CMK (cell line): ENCODE measurements at places on chromosomes 7 and 10.
A peak's percentile ranks its signal among the peaks of the same experiment; 100 is the strongest.

GRCh38 chr10:70678250-70678635 lies 5.9 kb downstream of the ADAMTS14 start:
- DNase-seq, result no peak

DNA sequence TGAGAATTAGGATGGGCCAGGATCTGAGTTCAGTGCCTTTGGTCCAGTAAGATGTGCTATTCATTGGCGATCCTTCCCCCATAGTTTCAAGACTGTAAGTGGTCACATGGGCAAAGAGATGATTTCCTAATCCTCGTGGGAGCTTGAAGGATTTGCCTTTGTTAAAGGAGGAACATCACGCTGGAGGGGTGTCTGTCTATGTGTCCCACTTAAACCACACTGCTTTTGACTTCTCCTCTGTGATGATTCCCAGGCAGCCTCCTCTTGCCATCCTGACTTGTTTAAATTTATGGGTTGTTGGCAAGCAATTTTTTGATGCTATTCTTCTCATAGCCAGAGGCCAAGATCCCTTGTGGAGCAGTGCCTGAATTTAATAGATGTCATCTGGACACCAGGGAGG lies 154.0 kb downstream of the TCF7L2 start:
- no peak for DNase-seq

DNA sequence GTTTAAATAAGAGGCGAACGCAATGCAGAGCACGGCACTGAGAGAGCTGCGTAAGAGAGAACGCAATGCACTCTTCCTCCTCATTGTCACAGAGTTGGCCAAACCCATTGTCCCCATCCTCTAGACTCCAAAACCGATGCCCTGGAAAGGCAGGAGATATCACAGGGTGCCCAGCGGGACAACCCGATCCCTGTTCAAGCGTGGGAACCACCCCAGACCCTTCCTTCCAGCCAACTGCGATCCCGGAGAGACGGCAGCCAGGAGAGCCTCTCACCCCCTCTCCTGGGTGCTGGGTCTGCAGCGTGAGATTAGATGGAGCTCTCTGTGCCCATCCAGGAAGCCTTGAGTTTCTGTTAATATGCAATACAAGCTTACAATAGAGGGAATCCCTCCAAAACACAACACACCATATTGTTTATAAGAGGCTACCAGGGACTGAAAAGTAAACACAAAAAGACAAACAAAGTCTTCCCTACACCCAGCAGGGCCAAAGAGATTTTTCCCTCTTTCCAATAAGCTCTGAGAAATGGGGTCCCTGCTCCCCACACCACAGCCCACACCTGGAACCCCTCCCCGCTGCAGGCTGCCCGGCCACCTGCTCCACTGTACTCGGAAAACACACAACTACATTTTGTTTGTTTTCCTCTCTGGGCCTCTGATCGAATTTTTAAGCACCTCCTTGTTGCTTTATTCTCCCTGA lies 187.6 kb downstream of the ADARB2 start:
- no peak for DNase-seq

- no peak for DNase-seq
Observed at GRCh38 chr10:122276611-122277208, 5.6 kb downstream of the BTBD16 start.

DNA sequence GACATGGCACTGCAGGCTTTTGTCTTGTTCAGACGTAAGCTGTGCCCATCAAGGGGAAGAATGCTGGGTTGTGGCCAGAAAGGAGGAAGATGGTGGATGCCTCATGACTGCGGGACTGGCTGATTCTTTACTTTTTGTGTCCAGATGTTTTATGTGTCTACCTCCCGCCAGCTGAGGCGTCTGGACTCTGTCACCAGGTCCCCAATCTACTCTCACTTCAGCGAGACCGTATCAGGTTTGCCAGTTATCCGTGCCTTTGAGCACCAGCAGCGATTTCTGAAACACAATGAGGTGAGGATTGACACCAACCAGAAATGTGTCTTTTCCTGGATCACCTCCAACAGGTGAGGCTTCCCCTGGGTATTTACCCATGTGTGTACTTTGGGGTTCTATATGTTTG lies 53.5 kb downstream of the ABCC2 start:
- DNase-seq, result no peak

- no peak for DNase-seq
Observed at GRCh38 chr7:1972744-1973143, 260.0 kb downstream of the MAD1L1 start.

DNA sequence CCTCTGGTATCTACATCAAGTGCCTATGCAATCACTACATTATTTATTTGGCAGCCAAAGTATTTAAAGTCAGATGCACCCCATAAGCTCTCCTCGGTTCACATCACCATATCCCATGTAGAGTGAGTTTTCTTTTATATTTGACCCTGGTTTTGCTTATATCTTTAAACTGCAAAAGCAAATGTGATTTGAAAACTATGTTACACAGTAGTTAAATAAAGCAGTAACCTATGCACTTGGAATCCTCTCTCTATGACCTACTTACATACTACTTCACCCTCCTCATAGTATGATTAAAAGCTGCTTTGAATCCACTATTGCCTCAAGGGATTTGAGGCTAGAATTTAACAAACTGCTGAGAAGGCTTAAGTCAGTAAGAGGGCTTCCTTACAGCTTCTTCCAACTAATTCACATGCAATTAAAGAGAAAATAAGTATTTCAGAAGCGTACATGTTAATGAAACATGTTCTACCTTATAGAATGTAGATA lies 2.2 kb upstream of the CELF2 start:
- no peak for DNase-seq

DNA sequence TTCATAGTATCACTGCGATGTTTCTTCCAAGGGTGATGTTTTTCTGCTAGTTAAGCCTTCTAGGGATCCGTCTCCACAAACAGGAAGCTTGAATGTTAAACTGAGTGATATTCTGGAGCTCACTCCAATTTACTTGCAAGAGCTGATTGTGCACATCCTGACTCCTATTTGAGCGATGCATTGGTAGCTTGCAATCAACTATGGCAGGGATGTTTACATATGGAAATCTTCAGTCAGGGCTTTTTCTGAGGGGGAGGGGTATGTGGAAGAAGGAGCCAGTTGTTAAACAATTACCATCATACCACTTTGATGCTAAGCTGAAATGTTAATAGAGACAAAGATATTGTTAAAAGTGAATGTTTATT lies 43.2 kb upstream of the NXPH1 start:
- no peak for DNase-seq

- DNase-seq, result no peak
Observed at GRCh38 chr10:971613-972012, 16.6 kb upstream of the GTPBP4 start.

GRCh38 chr10:74924251-74924963 lies 98.0 kb downstream of the KAT6B start:
- no peak for DNase-seq

DNA sequence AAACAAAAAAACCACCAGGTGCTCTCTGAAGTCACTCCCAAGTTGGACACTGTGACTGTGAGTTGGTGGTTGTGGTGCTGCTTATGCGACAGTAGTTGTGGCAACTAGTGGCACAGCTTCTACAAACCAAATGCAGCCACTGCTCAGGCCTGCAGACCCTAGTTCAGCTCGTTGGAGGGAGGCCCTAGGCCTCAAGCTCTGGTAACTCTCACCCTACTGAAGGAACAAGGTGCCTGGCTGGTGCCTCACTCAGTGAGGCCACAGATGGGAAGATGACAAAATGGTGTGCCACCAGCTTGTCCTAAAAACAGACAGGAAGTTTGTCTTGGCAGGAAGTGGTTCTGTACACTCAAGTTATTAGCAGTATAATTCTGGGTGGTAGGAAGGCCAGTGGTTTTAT lies 45.3 kb upstream of the RAPGEF5 start:
- no peak for DNase-seq

GRCh38 chr7:124780608-124781007 lies 15.0 kb upstream of the GPR37 start:
- DNase-seq, result no peak

DNA sequence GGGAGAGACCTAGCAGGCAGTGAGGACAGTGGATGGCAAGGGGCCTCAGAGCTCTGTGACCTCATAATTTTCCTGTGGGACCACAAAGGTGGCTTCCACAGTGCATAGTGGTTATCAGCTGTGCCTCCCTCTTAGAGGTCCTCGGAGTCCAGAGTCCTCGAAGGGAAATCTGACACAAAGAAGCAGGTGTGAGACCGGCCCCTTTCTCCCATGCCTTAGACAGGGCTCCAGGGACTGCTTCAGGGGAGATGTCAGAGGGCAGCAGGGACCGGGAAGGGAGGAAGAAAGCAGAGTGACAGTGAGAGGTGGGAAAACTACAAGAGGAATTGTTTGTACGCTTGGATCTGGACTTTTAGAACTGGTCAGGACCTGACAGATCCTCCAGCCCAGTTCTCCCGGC lies 66.3 kb downstream of the BAMBI start:
- DNase-seq, result no peak

GRCh38 chr7:90111-91063 lies 102.0 kb upstream of the FAM20C start:
- no peak for DNase-seq

- no peak for DNase-seq
Observed at GRCh38 chr10:108465871-108466641, 1301.5 kb upstream of the SORCS1 start.

DNA sequence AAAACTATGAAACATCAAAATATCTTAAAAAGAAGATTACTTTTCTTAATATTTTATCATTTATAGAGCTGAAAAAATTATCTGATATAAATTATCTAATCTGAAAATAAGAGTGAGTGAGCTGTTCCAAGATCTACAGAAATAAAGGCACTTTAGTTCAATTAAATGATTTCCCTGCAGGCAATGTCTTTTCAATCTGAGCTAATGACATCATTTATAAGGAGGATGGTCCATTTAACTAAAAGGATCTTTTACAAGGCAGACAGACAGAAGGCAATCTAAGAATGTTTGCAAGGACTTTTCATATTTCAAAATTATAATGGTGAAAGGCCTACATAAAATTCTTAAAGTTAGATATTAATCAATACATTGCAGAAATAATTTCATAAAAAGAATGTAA lies 71.8 kb downstream of the SKAP2 start:
- DNase-seq, result no peak

DNA sequence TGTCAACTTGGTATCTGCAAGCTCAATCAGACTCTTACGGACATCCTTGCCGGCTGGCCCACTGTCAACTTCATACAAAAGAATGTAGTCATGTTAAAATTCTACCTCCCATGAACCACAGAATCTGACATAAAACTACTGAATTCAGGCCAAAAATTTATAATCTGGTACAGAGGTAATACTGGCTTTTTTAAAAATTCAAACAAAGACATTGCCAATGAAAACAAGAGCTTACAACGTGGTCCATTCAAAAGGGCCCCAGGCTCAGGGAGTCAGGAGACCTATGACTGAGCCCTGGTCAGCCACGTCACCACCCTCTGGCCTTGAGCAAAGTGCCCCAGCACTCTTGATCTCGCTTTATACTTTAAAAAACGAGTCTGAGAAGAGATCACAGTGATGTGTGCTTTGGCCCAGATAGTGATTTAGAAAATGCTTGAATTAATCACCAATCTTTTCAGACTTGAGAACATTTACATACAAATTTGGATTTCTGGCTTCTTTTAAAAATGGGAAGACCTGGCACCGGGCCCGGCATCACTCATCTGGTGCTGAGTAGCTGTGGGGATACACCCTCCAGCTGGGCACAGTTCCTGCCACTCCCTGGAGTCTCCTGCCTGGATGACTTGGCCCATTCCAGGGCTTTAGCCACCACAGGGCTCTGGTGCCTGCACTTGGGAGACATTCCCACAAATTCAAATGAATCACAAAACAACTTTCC lies 94.1 kb downstream of the PIP4K2A start:
- DNase-seq, result no peak

DNA sequence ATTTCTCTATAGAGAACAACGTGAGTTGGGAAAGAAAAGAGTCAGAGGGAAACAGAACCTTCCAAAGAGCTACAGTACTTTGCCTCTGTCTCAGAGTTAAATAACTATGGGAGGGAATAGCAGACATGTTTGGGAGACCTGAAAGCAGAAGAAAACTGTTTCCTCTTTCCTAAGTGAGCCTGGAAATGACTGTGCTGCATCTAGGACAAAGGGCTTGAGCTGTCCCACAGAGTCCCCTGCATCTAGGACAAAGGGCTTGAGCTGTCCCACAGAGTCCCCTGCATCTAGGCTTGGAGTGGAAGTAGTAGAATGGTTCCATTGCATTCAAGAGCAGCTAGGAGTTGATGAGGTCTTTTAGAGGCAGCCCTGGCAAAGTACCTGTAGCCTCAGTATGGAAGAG lies 149.7 kb downstream of the DKK1 start:
- DNase-seq, result no peak

DNA sequence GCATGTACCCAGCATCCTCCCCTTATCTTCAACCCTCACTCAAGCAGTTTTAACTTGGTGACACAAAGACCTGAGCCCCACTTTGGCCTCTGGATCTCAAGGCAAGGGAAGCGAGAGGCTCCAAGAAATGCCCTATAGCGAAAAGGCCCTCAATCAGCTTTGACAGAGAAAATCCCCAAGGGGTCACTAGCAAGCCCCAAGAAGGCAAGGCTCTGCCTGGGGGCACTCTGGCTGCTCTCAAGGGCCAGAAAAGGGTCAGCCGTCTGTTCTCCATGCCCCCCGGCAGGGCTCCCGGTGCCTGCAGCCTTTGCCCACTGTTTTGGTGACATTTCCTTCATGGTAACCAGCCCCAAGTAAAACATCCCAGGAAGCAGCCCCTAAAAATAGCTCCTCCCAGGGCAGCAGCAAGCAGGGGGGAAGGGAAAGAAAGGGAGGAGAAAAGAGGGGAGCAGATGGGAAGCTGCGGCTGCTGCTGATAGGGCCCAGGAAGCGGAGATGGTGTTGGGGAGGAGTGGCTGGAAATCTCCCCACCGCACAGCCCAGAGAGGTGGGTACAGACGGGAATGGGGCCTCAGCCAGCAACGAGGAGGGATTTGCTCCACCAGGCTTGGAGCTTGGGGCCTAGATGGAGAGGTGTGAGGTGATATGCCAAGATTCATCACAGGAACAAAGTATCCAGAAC lies 7.1 kb downstream of the CAMK2G start:
- DNase-seq, result peak; percentile 15

- DNase-seq, result no peak
Observed at GRCh38 chr10:29668628-29669027, 33.9 kb upstream of the SVIL start.

GRCh38 chr10:10958041-10958440 lies 59.6 kb upstream of the CELF2 start:
- no peak for DNase-seq

DNA sequence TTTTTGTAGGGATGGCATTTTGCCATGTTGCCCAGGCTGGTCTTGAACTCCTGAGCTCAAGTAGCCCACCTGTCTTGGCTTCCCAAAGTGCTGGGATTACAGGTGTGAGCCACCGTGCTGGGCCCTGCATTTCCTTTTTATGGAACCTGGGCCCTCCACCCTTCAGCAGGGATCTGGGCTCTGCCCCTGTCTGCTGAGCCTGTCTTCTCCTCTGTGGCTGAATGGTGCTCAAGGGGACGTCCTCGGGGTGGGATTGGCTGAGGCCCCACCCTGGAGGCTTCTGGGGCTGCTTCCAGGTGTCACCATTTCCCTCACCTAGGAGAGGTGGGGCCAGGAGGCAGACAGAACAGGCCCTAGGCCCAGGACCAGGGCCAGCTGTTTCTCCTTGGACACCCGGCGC lies 18.4 kb downstream of the FAM241B start:
- no peak for DNase-seq
